AML-193 (cell line): ENCODE measurements at places on chromosomes 2 and 18.
A peak's percentile ranks its signal among the peaks of the same experiment; 100 is the strongest.

GRCh38 chr2:163556511-163556910 is 179.3 kb downstream of the FIGN start:
- no peak for DNase-seq

- DNase-seq: no peak
Observed at GRCh38 chr2:84160453-84160852, 298.6 kb downstream of the SUCLG1 start.

GRCh38 chr2:173288561-173288960 is 66.1 kb upstream of the CDCA7 start:
- no peak for DNase-seq

GRCh38 chr2:230324503-230324902 is 2.5 kb upstream of the SP140L start:
- DNase-seq: no peak

GRCh38 chr18:9016633-9017166 is 85.8 kb upstream of the NDUFV2 start:
- no peak for DNase-seq

GRCh38 chr2:162556996-162557395 is 213.1 kb downstream of the GCA start:
- no peak for DNase-seq

- no peak for DNase-seq
Observed at GRCh38 chr2:130911482-130911881, 74.8 kb downstream of the ARHGEF4 start.

DNA sequence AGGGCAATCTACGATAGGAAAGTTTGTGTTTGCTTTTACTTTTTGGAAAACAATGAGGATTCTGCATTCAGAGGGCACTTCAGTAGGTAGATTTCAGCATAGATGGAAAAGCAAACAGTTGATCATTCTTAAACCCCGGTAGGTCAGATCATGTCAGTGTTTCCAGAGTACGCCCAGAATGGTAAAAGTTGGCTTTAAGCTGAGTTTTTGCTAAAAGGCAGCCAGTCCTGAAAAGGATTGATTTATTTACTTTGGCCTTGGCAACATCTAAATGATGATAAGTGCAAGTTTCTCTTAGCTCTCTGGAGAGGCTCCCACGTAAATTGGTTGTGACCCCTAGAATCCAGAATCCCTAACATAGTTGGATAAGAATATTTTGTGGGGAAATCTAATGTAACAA is 168.0 kb downstream of the DIS3L2 start:
- DNase-seq: no peak

- no peak for DNase-seq
Observed at GRCh38 chr2:26725521-26725820, 32.9 kb downstream of the KCNK3 start.

GRCh38 chr18:46481048-46481846 is 175.8 kb downstream of the LOXHD1 start:
- DNase-seq: peak; percentile 30

GRCh38 chr18:71784777-71785176 is 759.4 kb downstream of the CBLN2 start:
- DNase-seq: peak; percentile 30

GRCh38 chr2:105597806-105598803 is 146.6 kb upstream of the NCK2 start:
- DNase-seq: no peak

DNA sequence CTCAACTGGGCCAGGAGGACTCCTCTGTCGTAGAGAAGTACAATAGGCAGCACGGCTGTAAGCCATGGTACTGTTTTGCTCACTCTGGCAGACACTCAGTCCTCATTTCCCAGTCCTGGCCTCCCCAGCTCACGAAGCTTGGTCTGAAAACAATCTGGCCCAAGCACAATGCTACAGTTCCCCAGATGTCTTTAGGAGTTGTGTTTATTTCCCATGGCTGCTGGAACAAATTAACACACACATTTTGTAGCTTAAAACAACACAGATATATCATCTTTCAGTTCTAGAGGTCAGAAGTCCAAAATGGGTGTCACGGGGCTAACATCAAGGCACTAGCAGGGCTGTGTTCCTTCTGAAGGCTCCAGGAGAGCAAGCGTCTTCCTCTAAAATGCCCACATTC is 13.0 kb downstream of the FABP1 start:
- no peak for DNase-seq

DNA sequence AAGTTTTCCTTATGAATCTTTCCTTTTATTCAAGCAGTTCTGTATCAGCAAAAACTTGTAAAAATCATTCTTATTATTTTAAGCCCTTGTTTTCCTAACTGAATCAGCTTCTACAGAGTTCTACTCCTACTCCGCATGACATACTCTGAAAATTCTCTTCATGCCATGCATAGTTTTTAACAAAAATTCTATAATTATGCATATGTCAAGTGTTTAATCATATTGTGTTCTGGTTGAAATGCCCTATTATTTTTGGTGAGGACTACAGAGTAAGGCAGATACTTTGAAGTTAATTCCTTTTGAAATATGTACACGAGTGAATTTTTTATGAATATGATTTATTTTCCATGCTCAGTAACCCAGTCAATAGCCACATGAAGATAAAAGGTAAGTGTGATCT is 28.8 kb downstream of the ANKRD30B start:
- no peak for DNase-seq

- no peak for DNase-seq
Observed at GRCh38 chr2:111239107-111239506, 118.4 kb downstream of the BCL2L11 start.

DNA sequence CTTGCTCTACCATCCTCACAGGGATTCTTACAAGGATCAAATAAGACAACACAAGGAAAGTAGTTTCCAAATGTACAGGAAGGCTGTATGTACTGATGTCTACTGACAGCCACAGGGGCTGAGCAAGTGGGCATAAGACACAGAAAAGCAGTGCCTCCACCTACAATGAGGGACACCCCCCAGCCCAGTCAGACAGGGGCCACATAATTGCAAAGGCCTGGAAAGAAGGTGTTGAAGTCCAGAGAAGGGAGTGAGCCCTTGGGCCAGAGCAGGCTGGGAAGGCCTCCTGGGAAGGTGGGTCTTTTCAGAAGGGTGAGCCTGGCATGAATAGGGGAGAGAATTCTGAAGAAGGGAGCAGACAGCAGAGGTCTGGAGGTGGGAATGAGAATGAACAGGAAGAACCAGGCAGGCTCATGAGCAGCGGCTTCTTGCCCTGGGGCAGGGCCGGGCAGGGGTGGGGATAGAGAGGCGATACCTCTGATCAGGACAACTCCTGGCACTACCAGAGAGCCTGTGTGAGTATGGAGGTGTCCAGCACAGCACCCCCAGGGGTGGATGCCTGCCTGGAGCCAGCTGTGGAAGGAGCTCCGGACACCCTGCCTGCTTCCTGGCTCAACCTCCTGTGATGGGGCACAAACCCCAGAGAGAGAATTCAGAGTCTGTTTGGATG is 30.1 kb downstream of the HS1BP3 start:
- DNase-seq: no peak

DNA sequence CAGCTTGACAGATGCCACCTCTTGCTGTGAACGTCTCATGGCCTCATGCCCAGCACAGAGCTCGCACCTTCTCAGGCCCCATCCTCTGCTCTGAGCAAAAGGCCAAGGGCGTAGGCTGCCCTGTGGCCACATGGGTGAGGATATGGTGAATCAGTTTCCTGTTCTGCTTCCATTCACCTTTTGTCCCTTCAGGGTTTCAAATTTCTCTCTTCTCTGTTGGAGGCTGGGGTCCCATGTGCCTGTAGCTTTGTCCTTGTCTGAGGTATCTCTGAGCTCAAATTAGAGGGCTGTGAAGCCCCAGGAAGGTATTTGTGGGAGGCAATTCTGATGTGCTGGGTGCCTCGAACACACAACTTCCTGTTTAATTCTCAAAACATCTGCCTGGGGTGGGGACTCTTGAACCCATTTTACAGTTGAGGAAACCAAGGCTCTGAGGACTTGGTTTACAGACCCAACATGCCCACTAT is 29.0 kb downstream of the ZAP70 start:
- DNase-seq: no peak

DNA sequence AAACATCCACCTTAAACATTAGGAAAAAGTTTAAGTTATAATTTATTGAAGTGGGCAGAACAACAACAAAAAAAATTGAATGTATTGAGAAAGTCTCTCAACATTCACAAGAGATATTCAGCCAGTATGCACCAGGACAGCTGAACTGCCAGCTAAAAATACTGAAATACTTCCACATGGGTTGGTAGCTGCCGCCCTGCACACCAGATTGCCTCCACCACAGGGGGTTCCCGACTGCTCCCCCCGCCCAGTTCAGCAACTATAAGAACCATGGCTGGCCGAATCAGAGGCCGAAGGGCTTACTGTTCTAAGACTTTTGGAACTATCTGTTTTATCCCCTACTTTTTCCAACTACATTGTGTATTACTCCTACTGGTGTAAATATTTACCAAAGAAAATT is 150.0 kb upstream of the LRP1B start:
- DNase-seq: no peak

DNA sequence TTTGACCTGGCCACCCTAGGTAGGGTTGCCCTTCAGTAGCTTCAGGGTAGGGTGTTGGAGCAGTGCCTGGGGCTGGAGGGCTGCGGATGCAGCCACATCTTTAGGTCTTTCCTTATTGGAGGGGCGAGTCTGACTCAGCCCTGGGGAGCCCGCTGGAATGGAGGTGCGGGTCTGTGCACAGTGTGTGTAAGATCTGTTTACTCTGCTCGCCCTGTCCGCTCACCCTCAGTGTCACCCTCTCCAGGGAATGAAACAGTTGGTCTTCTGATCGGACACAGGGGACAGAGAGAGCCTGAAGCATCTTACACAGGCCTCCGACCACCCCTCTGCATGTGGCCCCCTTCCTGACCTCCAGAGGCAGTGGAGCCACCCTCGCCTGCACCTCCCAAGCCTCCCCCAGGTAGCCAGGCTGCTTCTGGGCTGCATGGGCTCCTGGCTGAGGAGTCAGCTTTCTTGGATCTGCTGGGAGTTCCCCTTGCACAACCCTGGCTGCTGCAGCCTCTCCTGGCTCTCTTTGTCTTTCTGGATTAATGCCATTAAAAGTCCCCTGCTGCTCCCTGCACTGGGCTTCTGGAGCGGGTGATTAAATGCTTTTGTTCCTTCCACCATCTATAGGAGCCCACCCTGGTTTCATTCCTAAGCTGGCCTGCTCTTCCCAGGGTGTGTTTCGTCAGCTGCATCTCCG is 82.6 kb downstream of the ASB1 start:
- no peak for DNase-seq

DNA sequence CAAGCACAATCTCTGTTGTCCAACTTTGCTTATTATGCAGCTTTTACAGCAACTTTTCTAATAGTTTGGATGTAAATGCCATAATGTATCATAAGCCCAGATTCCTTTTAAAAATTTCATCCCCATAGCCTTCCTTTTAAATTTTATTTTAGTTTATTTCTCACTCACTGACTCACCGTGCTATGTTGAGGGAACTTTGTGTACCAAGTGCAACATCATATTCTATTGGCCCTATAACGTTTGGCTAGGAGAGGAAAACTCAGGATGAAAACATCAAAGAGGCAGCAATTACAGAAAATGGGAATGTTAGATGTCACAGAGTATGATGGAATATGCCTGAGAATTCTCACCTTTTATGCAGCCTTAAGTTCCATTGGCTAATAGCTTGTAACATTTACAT is 135.5 kb downstream of the LCLAT1 start:
- DNase-seq: no peak

DNA sequence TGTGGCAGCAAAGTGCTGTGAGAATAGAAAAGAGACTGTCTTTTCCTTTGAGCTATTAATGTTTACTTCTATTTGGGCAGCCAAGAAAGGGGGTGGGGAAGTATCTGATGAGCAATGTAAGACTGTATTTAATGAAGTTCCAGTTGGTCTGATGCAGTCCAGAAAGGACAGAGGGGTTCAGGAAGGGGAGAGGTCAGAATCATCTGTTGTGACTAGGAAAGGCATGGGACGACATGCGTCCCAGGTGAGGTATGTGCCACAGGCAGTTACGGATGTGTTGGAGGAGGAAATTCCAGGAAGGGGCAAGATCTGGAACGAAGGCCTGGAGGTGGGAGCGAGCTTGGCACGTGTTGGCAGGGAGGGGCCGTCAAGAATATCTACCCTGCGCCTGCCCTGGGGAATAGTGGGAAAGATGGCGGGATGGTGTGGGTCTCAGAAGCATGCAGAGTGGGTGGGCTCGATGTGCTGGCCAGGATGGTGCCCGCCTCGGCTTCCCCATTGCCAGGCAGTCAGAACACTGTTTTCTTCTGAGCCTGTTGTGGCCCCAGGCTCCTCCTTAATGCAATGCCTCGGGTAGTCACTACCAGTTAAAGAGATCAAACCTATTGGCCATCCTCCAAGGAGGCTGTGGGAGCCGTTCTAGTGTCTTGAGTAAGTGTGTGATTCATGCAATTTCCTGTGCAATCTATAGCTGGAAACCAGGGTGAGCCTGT is 57.8 kb upstream of the TXNDC2 start:
- DNase-seq: peak; percentile 98

DNA sequence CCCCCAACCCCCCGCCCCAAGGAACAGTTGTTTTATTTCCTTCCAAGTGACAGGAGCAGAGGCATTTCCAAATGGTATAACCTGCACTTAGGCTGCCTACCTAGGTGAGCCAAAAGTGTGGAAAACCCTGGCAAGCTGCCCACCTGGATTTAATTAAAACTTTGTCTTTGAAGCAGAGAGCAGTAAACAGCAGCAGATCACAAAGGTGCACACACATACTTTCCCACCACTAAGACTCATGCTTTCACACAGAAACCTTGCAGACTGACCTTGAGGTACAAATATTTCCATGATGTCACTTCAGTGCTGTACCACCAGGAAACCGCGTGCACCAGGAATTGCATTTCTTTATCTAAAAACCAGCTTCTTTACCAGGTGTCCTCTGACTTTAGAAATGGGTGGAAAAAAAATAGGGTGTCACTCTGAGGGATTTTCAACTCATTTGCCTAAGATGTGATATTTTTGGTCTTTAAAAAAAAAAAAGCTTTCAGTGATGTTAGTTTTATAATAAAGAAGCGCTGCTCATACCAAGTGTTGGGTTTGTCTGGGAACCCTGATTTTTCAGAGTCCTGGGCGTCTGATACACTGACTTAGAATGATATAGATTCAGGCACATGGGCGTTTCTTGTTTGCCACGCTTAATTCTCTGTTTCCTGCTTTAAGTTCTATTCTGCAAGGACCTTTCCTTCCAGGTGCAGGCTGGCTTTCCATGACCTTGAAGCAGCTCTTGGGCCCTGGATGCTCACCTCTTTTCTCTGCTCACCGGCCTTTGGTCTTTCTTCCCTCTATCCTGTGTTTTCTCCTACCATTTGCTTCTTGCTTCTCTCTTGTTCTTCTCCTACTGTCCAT is 70.7 kb upstream of the BCL2L11 start:
- no peak for DNase-seq

DNA sequence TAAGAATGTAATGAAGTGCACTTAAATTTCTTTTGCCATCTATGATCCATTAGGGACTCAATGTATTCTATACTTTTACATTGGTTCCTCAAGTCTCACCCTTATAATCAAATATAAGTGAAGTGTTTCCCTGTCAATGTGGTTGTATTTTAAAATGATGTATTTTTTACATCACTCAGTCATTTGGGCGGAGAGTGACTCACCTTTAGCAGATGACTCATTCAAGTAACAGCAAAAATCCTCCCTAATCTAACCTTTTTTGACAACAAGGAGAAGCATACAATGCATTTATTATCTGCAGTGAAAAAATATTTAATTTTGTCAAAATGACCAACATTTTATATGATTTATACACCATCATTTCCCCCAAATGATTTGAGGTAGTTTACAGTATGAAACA is 94.4 kb downstream of the FANCL start:
- no peak for DNase-seq

- DNase-seq: peak; percentile 33
Observed at GRCh38 chr2:64017811-64018700, 1.2 kb downstream of the VPS54 start.
